ENCODE measurements at places on chromosomes 2 and 18. TPM values are rescaled to one million over a fixed set of nuclear protein-coding genes. Genes with fewer than 3 reads are reported as not detected.

DNA sequence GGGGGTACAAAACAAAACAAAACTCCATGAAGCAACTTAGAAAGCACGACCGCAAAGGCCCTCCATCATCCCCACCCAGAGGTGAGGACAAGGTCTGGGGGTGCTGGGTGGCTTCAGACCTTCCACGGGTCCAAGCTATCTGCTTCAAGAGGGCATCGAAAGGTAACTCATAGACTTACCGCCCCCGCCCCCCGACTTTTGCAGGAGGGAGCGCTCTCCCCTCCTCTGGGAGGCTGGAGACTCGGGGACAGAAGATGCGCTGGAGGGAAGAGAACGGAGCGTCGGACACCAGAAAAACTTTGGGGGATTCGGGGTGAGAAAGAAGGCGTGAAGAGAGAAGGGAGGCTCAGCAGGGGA is 300 bp upstream of the STON1 start:
- DNase-seq = no peak
- H3K4me3 ChIP-seq = peak overlapping the region; percentile 76
- H3K27ac ChIP-seq = peak overlapping the region; percentile 68
- H3K27me3 ChIP-seq = no peaks in the 10 kb centered on the region
- no peaks in the 10 kb centered on the region for H3K36me3 ChIP-seq

GRCh38 chr18:12246849-12247808 is 7.0 kb upstream of the CIDEA start:
- no peak for DNase-seq
- no peaks in the 10 kb centered on the region for H3K4me1 ChIP-seq
- H3K4me3 ChIP-seq = no peak overlapping the region
- no peak overlapping the region for H3K27ac ChIP-seq
- H3K27me3 ChIP-seq = peaks cover 28% of the 10 kb centered on the region

DNA sequence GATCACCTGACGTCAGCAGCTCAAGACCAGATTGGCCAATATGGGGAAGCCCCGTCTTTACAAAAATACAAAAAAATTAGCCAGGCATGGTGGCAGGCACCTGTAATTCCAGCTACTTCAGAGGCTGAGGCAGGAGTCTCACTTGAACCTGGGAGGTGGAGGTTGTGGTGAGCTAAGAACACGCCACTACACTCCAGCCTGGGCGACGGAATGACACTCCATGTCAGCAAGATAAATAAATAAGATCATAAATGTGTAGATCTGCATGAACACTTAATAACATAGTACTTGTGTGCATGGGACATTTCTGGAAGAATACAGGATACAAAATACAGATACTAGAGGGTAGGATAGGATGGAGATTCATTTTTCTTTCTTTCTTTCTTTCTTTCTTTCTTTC is 9.1 kb downstream of the EHD3 start:
- H3K27me3 ChIP-seq = no peaks in the 10 kb centered on the region
- DNase-seq = no peak
- no peak overlapping the region for H3K27ac ChIP-seq
- H3K36me3 ChIP-seq = peaks cover 7% of the 10 kb centered on the region
- H3K4me3 ChIP-seq = no peak overlapping the region

- H3K27ac ChIP-seq = no peak overlapping the region
- H3K4me3 ChIP-seq = no peak overlapping the region
- H3K27me3 ChIP-seq = no peaks in the 10 kb centered on the region
- no peak for DNase-seq
These were observed 121.5 kb upstream of the CTAGE1 start for GRCh38 chr18:22539051-22539765.

DNA sequence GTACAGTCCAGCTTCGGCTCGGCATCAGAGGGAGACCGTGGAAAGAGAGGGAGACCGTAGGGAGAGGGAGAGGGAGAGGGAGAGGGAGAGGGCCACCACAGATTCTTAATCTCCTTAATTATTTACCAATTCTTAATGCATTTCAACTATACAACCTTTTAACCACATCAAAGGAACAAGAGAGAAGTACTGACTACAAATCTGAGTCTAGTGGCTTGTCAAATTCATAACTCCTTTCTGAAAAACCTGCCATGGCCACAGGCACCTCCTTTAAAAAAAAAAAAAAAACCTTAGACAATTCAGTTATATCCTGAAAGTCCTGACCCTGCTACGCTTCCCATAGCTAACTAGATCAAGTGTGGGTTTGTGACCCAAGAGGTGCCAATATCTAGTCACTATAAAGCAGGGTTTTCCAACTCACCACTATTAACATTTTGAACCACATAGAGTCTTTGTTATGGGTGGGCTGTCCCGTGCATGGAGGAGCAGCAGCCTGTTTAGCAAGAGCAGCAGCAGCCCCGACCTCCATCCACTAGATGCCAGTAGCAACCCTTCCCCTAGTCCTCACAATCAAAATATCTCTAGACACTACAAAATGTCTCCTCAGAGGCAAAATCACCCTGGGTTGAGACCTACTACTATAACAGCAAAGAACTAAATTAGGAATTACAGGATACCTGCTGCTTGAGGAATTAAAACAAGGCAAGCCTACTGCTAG is 6.8 kb downstream of the ESCO1 start:
- no peak for DNase-seq
- H3K4me1 ChIP-seq = peaks cover 9% of the 10 kb centered on the region
- H3K27me3 ChIP-seq = no peaks in the 10 kb centered on the region
- H3K27ac ChIP-seq = no peak overlapping the region
- no peaks in the 10 kb centered on the region for H3K36me3 ChIP-seq

DNA sequence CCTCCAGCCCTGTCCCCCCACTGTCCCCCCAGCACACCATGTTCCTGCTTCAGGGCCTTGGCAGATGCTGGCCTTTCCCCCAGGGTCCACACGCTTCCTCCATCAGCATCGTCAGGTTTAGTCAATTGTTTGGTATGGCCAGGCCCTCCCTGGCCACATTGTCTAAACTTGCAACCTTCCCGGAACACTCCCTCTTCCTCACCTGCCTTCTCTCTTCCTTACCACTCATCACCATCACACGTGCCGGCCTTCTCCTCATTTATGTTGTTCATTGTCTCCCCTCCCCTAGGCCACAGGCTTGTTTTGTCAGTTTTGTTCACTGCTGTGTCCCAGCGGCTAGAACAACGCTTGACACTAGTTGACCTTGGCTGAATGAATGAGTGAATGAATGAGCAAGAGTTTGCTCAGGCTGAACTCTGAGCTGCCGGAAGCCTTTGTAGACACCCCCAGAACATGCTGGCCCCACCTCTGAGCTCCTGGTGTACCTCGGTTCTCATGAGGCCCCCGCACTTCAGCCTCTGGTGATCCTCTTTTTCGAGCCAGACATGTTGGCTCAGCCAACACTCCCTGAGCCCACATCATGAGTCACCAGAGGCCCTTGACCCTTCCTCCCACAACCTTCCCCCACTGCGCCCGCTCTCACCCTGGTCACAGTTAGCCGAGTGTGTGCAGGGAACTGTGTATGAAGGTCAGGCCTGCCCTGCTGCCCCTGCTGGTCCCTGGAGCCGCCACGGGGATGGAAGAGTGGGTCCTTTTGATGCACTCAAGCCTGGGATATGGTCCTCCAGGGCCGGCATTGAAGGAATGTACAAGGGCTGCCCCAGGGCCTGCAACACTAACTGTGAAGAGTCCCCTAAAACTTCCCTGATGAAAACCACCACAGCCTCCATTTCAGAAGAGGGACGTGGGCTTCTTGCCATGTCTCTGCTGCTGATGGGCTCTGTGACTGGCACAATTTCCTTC is 57.5 kb downstream of the HS1BP3 start:
- H3K27me3 ChIP-seq = no peaks in the 10 kb centered on the region
- H3K27ac ChIP-seq = peak overlapping the region; percentile 83
- no peak overlapping the region for H3K4me3 ChIP-seq
- peaks cover 75% of the 10 kb centered on the region for H3K4me1 ChIP-seq
- no peaks in the 10 kb centered on the region for H3K36me3 ChIP-seq

The KYNU gene
- 30.6 TPM for total RNA-seq

The CIDEA gene
- not detected for total RNA-seq

The DOK6 gene
- 3.2 TPM for total RNA-seq

Measured in lower lobe of right lung (tissue), 2 donors.